Activated naive CD8-positive, alpha-beta T cell treated with anti-CD3 and anti-CD28 coated beads for 36 hours (primary cell): ENCODE measurements at places on chromosomes 16 and 17. TPM values are rescaled to one million over a fixed set of nuclear protein-coding genes. Genes with fewer than 3 reads are reported as not detected.

DNA sequence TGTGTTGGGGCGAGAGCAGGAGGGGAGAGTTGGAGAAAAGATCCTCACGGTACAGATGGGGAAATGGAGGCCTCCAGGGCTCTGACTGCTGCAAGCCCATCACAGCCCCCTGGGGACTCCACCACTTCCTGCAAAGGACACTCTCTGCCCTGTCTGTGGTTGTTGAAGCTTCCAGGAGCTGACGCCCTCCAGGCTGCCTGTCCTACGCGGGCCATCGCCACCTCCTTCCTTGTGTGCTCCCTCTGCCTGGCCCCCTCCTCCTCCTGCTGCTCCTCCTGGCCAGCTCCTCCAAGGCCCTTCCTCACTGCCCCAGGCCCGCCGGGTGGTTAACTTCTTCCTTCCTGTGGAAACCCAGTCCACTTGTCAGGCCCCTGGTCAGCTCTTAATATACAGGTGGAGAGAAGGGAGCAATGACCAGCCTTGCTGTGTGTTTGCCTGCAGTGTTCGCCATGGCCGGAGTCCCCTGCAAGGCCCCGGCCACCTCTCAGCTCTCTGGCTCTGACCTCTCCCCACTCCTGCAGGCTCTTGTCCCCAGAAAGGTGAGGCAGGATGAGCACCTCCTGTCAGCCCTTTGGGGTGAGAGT, 18.4 kb upstream of the STAC2 start:
- H3K4me3 ChIP-seq: no peak overlapping the region
- no peaks in the 10 kb centered on the region for H3K36me3 ChIP-seq
- peaks cover 24% of the 10 kb centered on the region for H3K4me1 ChIP-seq

GRCh38 chr16:89139907-89140361, 31.6 kb upstream of the CDH15 start:
- no peak overlapping the region for H3K27ac ChIP-seq
- no peaks in the 10 kb centered on the region for H3K4me1 ChIP-seq
- peaks cover 2% of the 10 kb centered on the region for H3K36me3 ChIP-seq
- no peak for DNase-seq
- no peak overlapping the region for H3K4me3 ChIP-seq

DNA sequence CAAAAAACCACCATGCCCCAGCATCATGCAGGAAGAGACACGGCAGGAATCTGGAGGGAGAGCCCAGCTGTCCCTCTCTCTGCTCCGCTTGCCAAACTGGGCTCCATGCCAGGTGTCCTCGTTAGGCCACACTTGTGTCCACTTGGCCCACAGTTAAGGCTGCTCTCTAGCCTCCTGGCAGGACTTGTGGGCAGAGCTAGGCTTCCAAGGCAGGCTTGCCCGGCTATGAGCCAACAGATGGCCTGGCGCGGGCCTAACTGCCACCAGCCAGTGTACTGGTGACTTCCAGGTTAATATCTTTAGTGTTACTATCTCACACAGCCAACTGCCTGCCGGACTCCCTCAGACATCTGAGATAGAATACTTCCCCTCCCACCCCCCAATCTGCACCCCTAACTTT, 10.6 kb downstream of the ATP6V0D1 start:
- H3K27ac ChIP-seq: no peak overlapping the region
- H3K36me3 ChIP-seq: no peaks in the 10 kb centered on the region
- no peak for DNase-seq
- H3K4me3 ChIP-seq: no peak overlapping the region

DNA sequence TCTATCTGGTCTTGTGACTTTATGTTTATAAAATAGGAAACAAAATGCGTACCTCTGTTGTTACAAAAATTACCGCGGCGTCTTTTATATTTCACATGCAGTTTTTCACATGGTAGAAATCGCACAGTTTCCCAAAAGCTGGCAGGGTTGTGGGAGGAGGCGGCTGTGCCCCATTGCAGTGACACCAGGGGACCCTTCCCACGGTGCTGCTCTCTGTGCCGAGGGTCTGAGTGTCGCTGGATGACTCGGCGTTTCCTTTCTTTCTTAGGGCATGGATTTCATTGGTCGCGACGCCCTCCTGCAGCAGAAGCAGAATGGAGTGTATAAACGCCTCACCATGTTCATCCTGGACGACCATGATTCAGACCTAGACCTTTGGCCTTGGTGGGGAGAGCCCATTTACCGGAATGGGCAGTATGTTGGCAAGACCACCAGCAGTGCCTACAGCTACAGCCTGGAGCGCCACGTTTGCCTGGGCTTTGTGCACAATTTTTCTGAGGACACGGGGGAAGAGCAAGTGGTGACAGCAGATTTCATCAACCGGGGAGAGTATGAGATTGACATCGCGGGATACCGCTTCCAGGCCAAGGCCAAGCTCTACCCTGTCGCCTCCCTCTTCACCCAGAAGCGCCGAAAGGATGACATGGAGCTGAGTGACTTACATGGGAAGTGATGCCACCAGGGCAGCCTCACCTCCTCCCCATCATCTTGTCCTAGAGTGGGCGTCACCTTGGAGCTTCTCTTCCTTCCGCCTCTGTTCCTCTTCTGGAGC, 17.2 kb upstream of the CLEC18C start:
- H3K4me1 ChIP-seq: no peaks in the 10 kb centered on the region
- no peaks in the 10 kb centered on the region for H3K27me3 ChIP-seq
- peaks cover 4% of the 10 kb centered on the region for H3K36me3 ChIP-seq
- DNase-seq: no peak
- H3K27ac ChIP-seq: no peak overlapping the region
- H3K4me3 ChIP-seq: no peak overlapping the region

- H3K36me3 ChIP-seq: no peaks in the 10 kb centered on the region
- no peak overlapping the region for H3K27ac ChIP-seq
- no peak for DNase-seq
Measured at GRCh38 chr16:71384073-71384724, 25.7 kb downstream of the CALB2 start.

GRCh38 chr17:81940538-81941483, 3.7 kb upstream of the PYCR1 start:
- peaks cover 7% of the 10 kb centered on the region for H3K4me1 ChIP-seq
- peaks cover 23% of the 10 kb centered on the region for H3K27me3 ChIP-seq
- H3K27ac ChIP-seq: no peak overlapping the region
- H3K4me3 ChIP-seq: no peak overlapping the region
- peaks cover 5% of the 10 kb centered on the region for H3K36me3 ChIP-seq

DNA sequence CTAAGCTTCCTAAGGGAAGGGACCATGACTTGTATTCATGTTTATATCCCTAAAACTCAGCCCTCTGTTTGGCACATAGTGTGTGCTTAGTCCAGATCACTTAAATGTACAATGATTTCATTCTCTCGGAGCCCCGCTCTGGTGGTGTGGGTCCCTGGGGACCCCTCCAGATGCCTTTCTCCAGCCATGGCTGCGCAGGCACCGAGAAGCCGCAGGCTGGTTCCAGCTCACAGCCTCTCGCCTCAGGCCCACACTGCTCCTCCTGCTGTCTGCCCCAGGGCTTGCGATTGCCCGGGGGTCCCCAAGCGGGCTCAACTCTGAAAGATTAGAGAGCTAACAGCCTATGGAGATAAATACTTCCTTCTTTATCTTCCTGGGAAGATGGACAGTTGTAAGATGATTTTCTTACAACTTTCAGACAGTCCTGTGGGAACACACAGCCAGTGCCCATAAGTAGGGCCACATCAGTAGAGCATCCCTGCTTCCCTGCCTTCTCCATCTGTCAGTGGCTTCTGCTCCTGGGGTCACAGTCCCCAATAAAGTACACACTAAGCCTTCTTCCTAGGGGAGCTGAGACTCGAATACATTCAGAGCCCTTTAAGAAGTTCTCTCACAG, 66.2 kb downstream of the CENPV start:
- H3K27me3 ChIP-seq: no peaks in the 10 kb centered on the region
- DNase-seq: no peak
- H3K36me3 ChIP-seq: peaks cover 24% of the 10 kb centered on the region
- peaks cover 59% of the 10 kb centered on the region for H3K4me1 ChIP-seq
- H3K27ac ChIP-seq: peak overlapping the region; percentile 99

DNA sequence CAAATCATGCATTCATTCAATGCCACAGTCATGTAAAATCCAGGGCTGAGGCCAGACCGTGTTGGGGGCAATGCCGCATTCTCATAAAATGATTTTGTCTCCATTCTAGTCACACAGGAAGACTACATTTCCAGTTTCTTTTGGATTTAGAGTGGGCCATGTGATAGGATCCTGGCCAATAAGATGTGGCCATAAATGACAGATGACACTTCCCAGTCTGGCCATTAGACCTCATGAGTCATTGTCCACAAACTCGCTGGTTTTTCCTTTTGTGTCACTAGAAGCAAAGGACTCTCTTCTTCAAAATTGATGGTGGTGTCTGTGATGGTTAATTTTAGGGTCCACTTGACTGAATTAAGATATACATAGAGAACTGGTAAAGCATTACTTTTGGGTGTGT, 352.3 kb downstream of the UTP18 start:
- DNase-seq: no peak
- peaks cover 1% of the 10 kb centered on the region for H3K27me3 ChIP-seq
- H3K4me3 ChIP-seq: no peak overlapping the region
- no peak overlapping the region for H3K27ac ChIP-seq
- no peaks in the 10 kb centered on the region for H3K4me1 ChIP-seq

GRCh38 chr16:75258807-75259141, 7.3 kb upstream of the BCAR1 start:
- DNase-seq: no peak
- H3K4me1 ChIP-seq: no peaks in the 10 kb centered on the region
- H3K4me3 ChIP-seq: no peak overlapping the region

DNA sequence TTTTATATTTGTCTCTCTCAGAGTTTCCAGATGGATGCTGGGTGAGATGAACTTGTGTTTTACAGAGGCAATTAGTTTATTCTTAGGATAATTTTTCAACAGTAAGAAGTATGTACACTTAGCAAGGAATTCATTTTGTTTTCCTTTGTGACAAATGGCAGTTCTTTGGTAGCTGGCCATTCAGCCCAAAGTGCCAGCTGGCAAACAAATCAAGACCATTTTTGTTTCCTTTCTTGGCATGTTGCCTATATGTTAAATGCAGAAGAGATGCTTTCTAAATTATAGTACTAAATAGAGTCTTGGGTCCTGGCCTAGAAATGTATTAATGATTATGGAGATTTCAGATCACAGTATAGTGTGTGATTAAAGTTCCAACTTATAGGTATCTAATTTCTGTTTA, 337.1 kb downstream of the CNTNAP4 start:
- H3K27me3 ChIP-seq: no peaks in the 10 kb centered on the region
- no peak overlapping the region for H3K27ac ChIP-seq
- DNase-seq: no peak

DNA sequence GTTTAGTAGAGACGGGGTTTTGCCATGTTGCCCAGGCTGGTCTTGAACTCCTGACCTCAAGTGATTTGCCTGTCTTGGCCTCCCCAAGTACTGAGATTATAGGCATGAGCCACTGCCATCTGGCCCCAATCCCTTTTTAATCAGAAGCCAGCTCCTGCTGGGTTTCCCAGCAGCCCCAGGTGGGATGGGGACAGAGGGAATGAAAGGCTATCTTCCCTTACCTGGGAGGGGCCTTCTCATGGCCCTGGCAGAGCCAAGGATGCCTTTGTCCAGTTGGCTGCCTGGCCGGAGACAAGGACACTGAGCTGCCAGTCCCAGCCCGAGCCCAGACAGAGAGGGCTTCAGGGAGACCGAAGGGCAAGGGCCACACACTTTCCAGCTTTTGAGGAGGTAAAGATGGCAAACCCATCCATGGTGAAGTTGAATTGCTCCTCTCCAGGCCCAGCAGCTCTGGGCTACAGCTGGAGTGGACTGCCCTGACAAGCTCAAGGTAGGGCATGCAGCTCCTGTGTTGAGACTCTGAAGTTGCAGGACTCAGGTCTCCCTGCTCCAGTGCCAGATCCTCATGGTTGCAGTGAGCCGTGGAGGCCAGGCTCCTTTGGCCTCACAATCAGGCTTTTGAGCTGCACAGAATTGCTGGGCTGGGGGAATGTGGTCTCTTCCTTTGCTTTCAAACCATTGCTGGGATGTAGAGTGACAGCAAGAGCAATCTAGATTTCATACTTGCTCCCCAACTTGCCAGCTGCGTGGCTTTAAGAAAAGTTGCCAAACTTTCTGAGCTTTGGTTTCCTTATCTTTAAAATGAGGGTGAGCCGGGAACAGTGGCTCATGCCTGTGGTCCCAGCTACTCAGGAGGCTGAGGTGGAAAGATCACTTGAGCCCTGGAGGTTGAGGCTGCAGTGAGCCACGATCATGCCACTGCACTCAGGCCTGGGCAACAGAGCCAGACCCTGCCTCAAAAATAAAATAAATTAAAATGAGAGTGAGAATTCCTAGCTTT, 44.5 kb upstream of the IL34 start:
- no peak overlapping the region for H3K27ac ChIP-seq
- H3K4me3 ChIP-seq: no peak overlapping the region
- no peaks in the 10 kb centered on the region for H3K4me1 ChIP-seq
- no peaks in the 10 kb centered on the region for H3K27me3 ChIP-seq

The HOXB2 gene
- 7.7 TPM for total RNA-seq

The ARHGDIG gene
- not detected for total RNA-seq

The CENPV gene
- total RNA-seq: 145 TPM

The HLF gene
- 0.19 TPM for total RNA-seq

The TBC1D3H gene
- not detected for total RNA-seq

The CBX8 gene
- total RNA-seq: 4.1 TPM

The MC1R gene
- 1.4 TPM for total RNA-seq

The TMEM220 gene
- 1.6 TPM for total RNA-seq

The SLC38A8 gene
- total RNA-seq: not detected
